NK-92 treated with Interleukin-12 subunit alpha and Interleukin-12 subunit beta, amount 100 ng/mL, for 24 hours (cell line): ENCODE measurements at places on chromosomes 1 and 21.

- no peak for DNase-seq
These were observed 3.5 kb upstream of the ILDR2 start for GRCh38 chr1:166978821-166979220.

DNA sequence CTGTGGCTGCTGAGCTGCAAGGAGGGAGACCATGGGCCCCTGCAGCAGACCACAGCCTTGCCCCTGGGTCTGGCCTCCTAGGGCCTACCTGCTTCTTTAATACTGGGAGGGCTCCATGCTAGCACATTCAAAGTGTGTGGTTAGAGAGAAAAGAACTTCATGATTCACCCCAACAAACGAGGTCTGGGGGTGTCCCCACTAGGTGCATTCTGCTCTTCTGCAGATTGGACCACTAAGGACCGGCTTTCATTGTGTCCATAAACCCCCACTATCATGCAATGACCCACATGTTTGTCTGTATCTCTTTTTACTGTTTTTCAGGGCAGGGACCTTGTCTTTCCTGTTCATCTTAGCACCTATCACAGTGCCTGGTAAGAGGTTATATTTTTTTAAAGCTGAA lies 185.4 kb downstream of the OMA1 start:
- no peak for DNase-seq

DNA sequence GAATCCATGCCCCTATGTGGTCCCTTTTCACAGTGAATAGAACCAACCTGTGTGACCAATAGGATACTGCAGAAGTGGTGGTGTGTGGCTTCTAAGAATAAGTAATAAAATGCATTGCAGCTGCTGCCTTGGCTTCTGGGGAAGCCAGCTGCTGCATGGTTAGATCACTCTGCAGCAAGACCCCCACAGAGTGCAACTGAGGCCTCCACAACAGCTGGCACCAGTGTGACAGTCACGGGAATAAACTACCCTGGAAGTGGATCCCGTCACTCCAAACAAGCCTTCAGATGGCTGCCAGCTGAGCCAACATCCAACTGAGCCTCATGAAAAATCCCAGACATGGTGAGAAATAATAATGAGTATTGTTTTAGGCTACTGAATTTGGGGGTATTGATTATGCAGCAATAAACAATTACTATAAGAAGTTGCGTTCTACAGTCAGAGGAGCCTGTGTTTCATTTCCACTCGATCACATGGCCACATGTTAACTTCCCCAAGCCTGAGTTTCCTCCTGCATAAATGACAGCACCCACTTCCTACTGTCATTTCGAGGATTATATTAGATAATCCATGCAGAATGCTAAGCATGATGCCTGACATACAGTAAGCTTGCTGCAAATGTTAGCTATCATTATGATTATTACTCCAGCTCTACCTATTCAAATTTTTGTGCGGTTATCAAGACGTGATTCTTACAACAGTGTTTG lies 20.8 kb upstream of the COG2 start:
- DNase-seq, result no peak

DNA sequence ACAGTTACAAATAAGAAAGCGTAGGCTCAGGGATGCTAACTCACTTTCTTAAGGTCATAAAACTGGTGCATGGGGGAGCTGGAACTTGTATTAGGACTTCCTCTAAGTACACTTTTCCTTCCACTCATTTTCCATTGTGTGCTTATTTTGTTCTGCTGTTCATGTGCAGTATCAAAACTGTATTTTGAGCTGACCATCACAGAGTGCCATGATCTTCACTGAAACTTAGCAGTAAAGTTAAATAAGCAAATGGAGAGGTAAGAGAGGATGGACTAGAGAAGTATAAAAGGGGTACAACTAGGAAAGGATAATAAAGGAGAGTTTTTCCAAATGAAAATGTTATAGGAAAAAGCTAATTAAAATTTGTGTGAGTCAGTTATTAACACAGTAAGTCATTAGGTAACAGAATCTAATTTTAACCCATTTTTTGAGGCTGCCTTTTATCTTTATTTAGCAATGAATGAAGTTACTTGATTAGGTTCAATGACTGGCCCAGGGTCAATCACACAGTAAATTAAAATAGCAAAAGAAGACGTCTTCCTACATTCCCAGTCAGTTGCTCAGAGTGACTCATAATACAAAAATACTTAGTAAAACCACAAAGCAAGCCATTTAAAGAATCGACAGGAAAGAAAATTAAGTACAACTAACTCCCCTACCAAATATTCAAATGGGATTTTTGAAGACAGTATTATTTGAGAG lies 165.8 kb upstream of the C1orf105 start:
- DNase-seq, result no peak

DNA sequence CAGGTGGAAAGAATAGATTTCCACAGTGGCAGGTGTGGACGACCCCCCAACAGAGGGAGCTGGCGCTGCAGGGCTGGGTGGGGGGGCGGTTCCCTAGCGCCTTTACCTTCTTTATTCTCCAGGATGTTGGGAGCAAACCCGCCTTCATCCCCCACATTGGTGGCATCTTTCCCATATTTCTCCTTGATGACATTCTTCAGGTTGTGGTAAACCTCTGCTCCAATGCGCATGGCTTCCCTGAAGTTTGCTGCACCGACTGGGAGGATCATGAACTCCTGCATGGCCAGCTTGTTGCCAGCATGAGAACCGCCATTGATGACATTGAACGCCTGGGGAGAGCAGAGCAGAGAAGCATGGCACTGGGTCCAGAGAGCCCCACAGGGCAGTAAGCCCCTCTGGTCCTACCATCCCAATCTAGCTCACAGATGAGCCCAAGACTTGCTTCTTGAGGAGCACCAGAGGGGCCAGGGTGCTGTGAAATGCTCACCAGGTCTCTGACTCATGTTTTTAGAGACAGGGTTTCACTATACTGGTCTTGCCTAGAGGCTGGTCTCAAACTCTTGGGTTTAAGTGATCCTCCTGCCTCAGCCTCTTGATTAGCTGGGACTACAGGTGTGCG lies 12.2 kb downstream of the ENO1 start:
- no peak for DNase-seq

DNA sequence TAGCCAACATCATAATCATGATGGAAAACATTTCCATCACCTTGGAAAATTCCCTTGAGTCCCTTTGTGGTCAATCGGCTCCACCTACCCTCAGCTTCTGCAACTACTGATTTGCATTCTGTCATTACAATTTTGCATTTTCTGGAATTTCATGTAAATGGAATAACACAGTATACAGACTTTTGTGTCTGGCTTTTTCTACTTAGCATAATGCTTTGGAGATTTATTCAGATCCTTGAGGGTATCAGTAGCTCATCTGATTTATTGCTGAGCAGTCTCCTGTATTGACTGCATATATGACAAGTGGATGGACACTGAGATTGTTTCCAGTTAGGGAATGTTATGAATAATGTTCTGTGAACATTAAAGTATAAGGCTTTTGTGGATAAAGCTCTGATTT lies 358.3 kb downstream of the USP25 start:
- DNase-seq, result no peak

DNA sequence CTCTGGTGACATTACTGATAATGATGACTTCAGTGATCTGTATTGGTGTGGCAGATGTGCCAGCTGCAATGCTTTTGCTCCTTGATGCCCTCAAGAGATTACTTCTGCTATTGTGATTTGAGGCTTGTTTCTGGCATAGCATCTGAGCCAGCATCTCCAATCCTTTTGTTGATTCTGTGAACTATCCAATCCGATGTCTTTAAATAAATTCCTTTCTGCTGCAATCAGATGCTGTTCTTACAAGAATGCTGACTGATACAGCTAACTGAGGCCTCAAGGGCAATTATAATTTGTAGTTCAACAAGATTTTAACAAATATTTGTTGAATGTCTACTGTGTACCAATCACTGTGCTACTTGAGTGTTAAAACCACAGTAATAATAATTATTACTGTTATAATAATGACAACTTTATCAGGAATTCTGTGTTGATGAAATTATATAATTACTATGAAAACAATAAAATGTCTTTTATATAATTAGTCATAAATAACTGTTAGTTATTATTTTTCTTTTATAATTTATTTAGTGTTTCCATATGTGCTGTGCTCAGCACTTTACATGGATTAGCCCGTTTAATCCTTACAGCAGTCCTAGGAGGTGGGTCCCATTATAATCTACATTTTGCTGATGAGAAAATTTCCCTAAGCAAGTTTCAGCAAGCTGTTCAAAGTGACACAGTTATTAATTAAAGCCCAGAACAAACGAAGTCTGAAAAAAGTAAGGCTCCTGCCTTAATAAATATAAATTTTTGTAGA lies 308.2 kb downstream of the BRINP3 start:
- no peak for DNase-seq

GRCh38 chr1:164767752-164768402 lies 208.9 kb downstream of the PBX1 start:
- no peak for DNase-seq
